GM10248 (cell line): ENCODE measurements at places on chromosomes 6 and 20.

- DNase-seq, result no peak
These were observed 123.7 kb downstream of the AKAP7 start for GRCh38 chr6:131258816-131259476.

DNA sequence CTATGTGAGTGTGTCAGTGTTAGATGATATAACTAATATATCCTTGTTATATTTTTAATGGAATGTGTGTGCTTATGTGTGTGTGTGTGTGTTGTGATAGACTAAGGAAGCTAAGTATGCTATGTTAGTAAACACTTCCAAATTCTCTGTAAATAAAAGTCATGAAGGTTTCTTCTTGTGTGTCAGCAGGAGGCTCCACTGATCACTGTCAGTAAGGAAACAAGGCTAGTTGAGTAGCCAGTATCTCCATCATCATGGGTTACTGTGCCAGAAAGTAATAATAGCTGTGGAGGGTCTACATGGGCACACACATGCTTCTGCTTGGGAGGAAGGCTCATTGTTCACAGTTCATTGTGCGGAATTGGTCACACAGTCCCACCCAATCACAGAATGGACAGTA lies 302.8 kb upstream of the RNF217 start:
- DNase-seq, result no peak

DNA sequence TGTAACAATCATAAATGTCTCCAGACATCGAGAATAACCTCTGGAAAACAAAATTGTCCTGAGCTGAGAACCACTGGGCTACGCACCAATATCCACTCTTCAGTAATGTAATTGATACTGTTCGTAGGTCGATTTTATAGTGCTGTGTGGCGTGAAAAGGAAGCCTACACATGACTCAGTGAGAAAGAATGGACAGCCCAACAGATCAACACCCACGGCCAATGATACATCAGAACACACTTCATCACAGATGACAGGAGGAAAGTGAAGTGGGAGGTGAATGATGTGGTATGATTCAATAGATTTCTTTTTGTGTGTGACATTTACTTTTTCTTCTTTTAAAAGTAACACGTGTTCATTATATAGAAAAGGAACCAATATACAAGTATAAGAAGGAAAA lies 93.5 kb downstream of the RPS12 start:
- DNase-seq, result no peak

DNA sequence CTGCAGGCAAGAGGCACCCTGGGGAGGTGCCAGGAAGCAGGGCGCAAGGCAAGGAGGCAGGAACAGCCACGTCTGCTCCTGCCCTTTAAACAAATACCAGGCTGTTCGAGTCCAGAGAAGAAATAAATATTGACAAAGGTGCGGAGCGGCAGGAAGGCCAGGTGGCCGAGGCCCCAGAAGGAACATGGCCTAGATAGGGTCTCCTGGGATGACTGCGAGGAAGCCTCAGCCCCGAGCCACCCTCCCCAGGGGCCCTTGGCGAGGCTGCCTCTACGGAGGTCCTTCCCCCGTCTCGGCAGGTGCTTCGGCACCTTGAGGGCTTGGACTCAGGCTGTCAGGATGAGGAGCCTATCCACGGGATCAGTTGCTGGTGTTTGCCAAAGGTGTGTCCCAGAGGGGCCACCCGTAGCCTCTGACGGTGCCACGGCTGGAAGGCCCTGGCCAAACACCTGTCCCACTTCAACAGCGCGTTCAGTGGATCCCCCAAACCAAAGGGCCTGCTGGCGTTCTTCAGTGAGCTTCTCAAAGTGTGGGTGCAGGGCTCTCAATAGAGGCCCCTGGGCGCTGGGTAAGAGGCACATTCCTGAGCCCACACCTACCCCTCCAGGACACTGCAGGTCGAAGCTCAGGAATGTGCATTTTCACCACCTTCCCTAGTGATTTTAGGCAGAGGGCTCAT lies 39.8 kb downstream of the SNX5 start:
- DNase-seq, result no peak

DNA sequence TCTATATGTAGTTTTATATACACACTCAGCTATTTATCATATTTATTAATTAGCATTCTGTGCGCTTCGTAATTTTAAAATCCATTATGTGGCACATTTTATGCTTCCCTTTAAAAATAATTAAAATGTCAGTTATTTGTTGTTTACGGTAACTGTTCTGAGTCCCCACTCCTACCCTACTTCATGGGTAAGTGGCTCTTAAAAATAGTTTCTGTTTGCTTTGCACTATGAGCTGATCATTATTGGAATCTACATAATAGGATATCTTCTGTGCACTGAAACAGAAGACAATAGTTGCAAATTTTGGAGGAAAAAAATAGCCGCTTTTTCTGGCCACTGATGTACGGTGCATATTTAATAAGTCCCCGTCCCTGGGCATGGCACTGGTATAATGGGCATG lies 25.2 kb downstream of the LCA5 start:
- no peak for DNase-seq
